Activated CD8-positive, alpha-beta memory T cell treated with anti-CD3 and anti-CD28 coated beads for 1 hour (primary cell): ENCODE measurements at places on chromosomes 12 and 14.

GRCh38 chr14:61547186-61548069 lies 147.9 kb upstream of the HIF1A start:
- no peak for DNase-seq

DNA sequence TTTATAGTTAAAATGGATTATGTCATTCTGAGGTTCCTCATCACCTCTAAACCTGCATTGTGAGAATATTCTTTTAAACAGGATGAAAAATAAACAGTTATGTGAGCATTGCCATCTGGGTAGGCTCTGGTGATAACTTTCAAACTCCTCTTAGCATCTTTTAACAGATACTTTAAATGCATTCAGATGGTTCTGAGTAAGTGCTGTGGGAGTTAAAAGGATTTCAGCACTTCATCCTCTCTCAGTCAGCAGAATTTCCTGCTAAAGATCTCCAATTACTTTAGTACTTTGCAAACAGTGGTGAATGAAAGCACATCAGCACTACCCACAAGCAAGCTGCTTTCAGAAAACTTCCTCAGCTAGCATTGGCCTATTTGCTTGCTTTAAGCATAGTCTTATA lies 59.3 kb upstream of the TMTC1 start:
- DNase-seq, result no peak

GRCh38 chr12:111519083-111519482 lies 80.0 kb downstream of the ATXN2 start:
- DNase-seq, result no peak

GRCh38 chr12:42097971-42098370 lies 46.7 kb downstream of the GXYLT1 start:
- DNase-seq, result no peak

- DNase-seq, result no peak
Observed at GRCh38 chr14:68786491-68787091, 6.3 kb downstream of the ZFP36L1 start.

DNA sequence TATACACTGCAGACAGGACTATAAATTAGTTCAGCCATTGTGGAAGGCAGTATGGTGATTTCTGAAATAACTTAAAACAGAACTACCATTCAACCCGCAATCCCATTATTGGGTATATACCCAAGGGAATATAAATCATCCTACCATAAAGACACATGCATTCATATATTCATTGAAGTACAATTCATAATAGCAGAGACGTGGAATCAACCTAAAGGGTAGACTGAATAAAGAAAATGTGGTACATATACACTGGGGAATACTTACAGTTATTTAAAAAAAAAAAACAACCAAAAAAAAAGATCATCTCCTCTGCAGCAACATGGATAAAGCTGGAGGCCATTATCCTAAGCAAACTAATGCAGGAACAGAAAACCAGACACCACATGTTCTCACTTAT lies 473.9 kb downstream of the TRHDE start:
- no peak for DNase-seq

GRCh38 chr12:90260136-90260535 lies 551.5 kb upstream of the ATP2B1 start:
- DNase-seq, result no peak

DNA sequence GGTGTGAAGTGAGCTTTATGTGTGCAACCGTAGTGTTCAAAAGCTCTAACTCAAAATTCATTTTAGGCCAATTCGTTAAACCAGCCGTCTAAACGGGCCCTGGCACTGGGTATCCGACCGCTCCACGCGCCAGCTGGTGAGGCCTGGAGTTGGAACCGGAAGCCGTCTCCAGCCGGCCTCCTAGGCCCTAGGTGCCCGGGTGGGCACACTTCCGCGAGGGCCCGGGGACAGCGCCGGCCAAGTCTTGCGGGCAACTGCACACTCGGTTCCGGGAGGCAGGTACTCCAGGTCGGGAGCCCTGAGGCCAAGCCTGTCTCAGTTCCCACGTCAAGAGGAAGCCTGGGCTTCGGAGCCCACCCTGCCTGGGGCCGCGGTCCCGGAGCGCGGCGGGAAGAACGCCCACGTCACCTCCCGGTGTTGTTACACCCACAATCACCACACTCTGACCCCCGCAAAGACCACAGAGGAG lies 16.2 kb downstream of the OTX2 start:
- DNase-seq, result no peak

DNA sequence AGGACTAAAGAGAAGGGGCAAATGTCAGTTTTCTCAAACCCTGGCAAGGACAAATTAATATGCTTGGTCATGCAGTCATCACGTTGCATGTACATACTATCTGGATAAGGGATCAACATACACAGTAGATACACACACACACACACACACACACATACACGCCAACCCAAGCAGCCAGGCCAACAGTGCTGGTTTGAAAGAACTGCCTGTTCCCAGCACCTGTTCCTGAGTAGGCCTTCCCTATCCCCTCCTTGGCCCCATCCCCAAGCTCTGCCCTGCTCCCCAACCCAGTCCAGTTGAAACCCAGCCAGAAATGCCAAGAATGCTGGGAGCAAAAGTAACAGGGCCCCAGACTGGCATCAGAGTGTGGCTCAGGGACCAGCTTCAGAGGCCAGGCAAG lies 4.4 kb downstream of the ITGA7 start:
- no peak for DNase-seq

DNA sequence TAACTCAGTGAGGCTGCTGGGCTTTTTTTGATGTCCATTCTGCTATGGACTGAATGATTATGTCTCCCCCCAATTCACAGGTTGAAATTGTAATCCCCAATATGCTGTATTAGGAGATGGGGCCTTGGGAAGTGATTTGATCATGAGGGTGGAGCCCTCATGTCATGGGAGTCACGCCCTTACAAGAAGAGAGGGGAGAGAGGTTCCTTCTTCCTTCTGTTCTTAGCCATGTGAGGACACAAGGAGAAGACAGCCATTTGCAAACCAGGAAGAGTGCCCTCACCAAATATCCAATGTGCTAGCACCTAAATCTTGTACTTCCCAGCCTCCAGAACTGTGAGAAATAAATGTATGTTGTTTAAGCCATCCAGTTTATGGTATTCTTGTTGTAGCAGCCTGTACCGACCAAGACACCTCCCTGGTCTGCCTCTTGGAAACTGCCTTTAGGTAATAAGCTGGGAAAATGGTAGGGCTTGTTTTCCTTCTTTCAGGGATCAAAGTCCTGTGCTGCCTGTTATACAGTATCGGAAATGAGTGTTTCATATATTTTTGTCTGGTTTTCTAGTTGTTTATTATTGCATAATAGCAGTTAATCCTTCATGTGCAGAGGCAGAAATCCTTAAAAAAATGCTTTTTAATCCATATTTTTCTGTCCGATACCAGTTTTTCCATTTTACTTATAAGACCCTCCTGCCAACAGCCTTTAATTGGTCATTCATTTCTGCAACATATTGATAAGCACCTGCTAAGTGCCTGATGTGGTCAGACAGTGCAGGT lies 16.3 kb downstream of the BORCS5 start:
- no peak for DNase-seq

- no peak for DNase-seq
Observed at GRCh38 chr12:122407208-122407607, 15.3 kb downstream of the CLIP1 start.

GRCh38 chr12:1810931-1811280 lies 9.5 kb upstream of the LRTM2 start:
- DNase-seq, result no peak

- DNase-seq, result no peak
Observed at GRCh38 chr12:31726575-31726974, 2.2 kb downstream of the AMN1 start.

GRCh38 chr12:124609041-124609989 lies 41.9 kb upstream of the NCOR2 start:
- peak; percentile 68 for DNase-seq

- DNase-seq, result no peak
Observed at GRCh38 chr12:20448781-20449180, 80.4 kb downstream of the PDE3A start.

- no peak for DNase-seq
Observed at GRCh38 chr14:58535044-58535443, 102.7 kb upstream of the DACT1 start.

DNA sequence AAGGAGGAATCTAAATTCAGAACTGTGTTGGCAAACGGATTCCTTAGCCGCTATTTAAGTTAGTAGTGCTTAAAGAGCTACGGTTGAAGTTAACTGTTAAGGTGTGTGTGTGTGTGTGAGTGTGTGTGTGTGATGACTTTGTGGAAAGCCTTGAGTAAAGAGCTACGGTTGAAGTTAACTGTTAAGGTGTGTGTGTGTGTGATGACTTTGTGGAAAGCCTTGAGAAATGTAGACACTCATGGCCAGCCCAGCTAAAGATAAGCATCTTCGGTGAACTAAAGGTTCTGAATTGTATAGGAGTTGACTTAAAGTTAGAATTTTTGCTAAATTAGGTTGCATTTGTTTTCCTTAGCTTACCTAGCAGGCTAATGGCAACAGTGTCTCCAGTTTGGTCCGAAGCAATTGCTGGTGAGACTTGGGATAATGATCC lies 1.4 kb downstream of the KTN1 start:
- DNase-seq, result no peak

DNA sequence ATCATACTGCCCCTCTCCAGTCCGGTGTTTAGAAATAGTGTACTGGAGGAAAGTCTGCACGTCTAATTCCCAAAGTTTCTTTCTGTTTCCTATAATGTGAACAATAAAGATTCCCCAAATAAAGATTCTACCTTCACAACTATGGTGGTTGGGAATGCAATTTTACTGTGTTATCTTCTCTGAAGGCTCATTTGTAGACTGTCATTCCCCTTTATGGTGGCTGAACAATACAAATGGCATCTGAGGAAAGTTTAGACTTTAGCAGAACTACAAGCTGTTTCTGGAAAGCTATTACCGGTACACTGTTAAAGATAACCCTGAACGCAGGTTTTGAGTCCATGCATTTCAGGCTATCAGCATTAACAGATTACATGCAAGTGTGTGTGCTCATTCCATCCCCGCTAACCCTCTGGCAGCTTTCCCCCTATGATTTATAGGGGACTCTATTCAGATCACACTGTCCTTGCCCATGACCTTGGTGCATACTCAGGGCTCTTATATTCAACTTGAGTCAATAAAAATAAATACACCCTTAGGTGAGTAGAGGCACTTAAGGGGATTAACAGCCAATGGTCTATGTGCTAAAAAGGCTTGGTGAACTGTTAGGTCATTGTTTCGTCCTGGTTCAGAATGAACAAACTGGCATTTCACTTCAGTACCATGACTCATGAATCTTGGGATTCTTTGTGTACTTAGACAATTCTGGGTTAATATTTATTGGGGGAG lies 60.7 kb upstream of the PYGL start:
- DNase-seq, result no peak

DNA sequence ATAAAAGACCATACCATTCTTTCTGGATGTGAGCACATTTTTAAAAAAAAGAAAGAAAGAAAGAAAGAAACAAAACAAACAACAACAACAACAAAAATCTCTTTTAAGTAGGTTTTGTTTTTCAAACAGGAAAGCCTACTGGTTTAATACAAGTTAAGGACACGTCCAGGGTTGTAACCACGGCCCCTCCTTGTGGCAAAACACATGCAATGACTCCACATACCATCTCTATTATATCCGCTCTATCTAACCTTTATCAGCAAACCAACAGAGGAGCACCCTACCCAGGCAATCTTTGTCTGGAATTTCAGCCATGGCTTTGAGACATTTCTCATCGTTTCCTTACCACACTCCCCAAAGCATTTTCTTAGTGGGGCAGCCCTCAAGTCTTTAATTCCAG lies 360.5 kb upstream of the TMPO start:
- no peak for DNase-seq

GRCh38 chr14:69983317-69983716 lies 104.1 kb downstream of the SMOC1 start:
- DNase-seq, result no peak

DNA sequence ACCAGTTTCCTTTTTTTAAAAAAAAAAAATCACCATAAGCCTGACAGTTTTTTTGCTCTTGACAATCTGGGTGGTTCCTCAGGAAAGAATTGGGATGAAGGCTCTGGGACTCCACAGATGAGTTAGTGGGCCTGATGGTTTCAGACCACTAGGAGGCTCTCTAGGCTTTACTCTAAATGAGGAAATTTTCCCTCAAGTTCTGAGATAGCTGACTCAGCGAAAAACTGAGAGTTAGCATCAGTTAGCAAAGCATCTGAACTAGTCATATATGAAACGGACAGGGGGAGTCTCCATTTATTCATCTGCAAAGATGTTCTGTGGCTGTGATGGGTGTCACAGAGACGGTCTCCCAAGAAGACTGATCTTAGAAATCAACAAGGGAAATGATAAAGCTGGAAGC lies 314.3 kb upstream of the OR4E1 start:
- no peak for DNase-seq

DNA sequence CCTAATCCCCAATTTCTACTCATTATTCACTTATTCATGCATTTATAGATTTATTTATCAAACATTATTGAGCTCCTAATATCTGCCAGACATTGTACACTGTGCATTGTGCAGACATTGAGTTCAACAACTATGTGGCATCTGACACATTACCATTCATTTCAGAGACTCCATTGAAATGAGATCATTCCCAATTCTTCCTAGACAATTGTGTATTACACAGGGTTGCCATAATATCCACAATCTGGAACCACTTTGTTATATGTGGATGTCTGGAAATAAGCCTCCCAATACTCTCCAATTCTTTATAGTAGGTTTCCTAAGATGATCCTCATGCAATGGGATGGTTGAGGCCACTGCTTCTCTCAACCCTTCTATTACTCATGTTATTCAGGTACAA lies 165.0 kb downstream of the OTOGL start:
- no peak for DNase-seq

DNA sequence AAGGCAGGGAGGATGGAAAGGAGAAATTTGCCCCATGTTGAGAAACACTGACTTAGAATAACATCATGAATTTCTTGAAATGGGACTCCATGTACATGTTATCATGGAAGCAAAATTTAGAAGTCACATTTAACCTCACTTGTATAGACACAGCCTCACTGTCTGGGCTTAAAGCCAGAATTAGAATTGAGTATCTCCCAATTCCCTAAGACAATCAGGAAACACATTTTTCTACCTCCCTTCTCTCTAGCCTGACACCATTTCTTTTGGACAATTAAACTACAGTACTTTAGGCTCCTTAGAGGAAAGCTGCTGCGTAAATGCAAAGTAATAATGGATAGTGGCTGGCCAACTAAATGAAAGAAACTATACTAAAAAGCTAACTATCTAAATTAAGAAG lies 795.5 kb downstream of the C12orf50 start:
- DNase-seq, result no peak

- no peak for DNase-seq
Observed at GRCh38 chr12:48219631-48220030, 16.5 kb upstream of the OR10AD1 start.
